ENCODE measurements at places on chromosomes 5 and 9. TPM values are rescaled to one million over a fixed set of nuclear protein-coding genes. Genes with fewer than 3 reads are reported as not detected.

The UNC5A gene
- total RNA-seq = 0.48 TPM

The TIMD4 gene
- total RNA-seq = not detected

The GZMA gene
- total RNA-seq = not detected

DNA sequence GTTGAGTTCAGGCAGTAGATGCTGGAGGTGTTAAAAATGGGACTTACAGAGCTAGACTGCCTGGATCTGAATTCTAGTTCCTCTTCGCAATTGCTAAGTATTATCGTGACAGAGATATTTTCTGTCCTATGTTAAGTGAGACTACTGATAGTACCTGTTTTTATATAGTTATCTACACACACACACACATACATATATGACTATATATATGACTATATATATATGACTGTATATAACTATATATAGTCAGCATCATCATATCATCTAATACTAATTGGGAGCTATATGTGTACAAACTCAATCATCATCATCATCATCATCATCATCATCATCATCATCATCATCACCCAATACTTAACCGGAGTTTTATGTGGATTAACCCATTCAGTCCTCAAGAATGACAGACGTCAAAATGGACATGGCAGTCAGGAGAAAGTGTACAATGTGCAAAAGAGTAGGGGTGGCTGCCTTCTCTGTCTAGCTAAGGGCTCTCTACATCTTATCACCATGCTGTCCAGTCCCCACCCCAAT lies 7.3 kb downstream of the PIK3R1 start:
- DNase-seq = no peak

DNA sequence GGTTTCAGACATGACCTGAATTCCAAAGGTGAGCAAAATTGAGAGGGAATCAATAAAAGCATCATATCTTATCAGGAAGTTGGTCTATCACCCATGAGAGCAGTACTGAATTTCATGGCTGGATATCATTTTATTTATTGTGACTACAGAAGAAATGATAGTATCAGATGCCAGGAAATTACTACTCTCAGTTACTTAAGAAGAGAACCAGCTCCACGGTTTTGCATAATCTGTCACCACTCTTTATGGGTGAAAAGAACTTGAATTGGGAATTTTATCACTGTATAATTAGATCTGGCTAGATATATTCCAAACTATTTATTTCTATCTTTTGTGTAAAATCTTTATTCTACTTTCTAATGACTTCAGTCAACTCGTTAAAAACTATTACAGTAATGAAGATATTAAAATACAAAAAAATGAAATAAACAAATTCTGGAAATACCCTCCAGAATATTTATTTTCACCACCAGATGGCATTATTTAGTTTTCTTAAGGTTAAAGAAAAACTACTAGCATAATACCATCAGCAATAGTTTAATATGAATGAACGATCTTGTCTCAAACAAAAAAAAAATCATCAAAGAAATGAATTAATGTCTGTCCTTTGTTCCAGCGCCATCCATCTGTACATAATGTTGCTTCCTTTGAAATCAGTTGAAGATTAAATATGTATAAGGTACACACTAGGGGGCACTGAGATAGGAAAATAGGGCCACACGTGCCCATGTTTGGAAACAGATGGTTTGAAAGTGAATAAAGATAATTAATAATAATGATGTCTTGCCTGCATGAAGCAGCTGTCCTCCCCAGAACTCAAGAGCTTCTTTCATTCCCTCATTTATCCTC lies 84.7 kb upstream of the SLCO6A1 start:
- DNase-seq = no peak

DNA sequence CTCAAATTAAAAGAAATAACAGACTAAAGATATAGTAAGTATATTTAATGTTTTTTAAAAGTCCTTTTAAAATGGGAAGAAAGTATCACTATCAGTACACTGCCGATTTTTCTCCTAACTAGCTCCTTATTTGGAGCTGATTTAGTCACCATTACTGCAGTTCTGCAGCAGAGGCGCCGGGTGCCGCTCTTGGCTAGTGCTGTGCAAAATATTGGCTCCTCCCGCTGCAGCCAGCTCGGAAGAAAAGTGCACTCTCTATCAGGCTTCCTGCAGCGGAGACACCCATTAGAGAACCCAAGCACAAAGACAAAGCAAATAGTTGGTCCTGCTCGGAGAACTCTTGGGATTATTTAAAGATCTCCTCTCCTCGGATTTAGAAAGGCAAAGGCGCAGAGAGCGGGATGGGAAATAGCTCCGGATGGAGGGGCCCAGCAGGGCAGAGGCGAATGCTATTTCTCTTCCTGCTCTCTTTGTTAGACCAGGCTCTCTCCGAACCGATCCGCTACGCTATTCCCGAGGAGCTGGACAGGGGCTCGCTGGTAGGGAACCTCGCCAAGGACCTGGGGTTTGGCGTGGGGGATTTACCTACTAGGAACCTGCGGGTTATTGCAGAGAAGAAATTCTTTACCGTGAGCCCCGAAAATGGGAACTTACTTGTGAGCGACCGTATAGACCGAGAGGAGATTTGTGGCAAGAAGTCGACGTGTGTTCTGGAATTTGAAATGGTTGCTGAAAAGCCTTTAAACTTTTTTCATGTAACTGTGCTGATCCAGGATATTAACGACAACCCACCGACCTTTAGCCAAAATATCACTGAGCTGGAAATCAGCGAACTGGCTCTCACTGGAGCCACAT lies at the start of gene PCDHGB3:
Gene PCDHGB3, plus strand, starts transcription at position 249 of the 855 bp plus-strand sequence. Its CDS starts 153 bp downstream, at position 402.
- DNase-seq = no peak

GRCh38 chr5:83095957-83096539 lies 18.7 kb downstream of the XRCC4 start:
- no peak for DNase-seq

- DNase-seq = no peak
Measured at GRCh38 chr5:2639425-2639824, 112.1 kb downstream of the IRX2 start.

- no peak for DNase-seq
Measured at GRCh38 chr9:94916956-94917355, 190.5 kb downstream of the AOPEP start.

Measured in ovary (tissue), 10 donors.